ENCODE measurements at places on chromosomes 12 and 14. TPM values are rescaled to one million over a fixed set of nuclear protein-coding genes. Genes with fewer than 3 reads are reported as not detected.
A peak's percentile ranks its signal among the peaks of the same experiment; 100 is the strongest.

DNA sequence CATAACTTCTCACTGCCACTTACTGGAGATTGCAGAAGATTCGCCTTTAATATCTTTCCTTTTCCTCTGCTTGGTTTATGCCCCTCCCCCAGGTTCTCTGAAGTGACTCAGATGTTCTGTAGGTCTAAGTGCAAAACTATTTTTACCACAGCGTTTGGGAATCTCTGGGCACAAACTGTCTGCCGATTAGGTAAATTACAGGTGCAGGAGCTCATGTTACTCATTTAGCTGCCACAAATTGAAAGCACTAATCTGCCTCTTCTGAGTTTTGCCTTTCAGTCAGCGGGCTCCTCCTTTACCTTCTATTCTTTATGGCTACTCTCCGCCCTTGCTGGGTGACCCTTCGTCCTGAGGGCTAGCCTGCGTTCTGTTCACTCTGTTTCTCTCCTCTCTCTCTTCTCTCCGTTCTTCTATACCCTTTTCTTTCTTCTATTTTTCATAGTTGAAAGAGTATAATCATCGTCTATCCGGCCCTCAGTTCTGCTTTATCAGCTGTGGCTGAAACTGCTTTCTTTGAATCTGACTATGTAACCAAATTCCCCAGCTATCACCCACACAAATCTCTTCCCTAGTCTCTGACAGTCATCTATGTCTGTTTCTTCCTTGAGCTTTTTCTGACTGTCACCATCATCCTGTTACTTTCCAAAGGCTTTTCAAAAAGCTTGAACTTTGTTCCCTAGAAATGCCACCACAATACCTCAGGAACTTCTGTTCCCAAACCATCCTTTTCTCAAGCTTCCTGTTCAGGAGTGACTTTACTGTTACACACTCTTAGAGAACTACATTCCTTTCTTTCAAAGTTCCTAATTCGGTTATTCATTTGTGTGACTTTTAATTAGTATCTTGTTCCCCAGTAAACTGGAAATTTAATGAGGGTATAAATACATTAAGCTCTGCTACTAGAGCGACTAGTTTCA is 4.3 kb upstream of the MYF6 start:
- DNase-seq = no peak

Gene IQSEC3
- not detected for polyA plus RNA-seq

DNA sequence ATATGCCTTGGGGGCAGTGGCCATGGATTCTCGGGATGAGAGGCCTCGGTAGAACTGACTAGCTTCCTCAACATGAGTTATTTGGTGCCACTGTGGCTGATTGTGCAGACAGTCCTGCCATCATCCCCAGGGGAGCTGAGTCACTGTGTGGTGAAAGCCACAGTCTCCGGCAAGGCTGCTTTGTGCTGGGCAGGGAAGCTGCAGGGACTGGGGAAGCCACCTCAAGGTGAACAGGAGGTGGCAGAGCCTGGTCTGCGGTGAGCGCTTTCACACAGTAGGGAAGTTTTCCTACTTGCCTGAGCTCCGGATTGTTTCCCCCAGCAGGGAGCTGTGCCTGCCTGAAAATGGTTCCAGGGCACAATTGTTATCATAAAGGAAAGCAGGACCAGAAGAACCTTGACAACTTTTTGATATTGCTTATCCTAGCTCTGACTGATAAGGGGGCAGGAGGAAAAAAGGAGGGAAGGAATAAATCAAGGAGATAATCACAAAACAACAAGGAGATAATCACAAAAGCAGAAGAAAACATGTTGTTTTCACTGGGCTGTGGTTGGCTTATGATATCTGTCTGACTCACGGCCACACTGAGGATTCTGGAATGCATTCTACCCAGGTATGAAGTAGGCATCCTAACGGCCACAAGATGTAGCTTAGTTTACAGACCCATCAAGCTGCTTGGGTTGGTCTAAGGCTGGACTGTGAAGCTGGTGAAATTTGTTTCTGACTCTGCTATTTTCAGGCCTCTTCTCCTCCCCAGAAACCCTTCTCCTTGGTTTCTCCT is 32.2 kb upstream of the GNG2 start:
- DNase-seq = peak; percentile 64

Gene MYL6B
- polyA plus RNA-seq = 1.5 TPM

Gene TGM1
- not detected for polyA plus RNA-seq

All from immature natural killer cell (primary cell).